ENCODE measurements at places on chromosomes 13 and 19.

DNA sequence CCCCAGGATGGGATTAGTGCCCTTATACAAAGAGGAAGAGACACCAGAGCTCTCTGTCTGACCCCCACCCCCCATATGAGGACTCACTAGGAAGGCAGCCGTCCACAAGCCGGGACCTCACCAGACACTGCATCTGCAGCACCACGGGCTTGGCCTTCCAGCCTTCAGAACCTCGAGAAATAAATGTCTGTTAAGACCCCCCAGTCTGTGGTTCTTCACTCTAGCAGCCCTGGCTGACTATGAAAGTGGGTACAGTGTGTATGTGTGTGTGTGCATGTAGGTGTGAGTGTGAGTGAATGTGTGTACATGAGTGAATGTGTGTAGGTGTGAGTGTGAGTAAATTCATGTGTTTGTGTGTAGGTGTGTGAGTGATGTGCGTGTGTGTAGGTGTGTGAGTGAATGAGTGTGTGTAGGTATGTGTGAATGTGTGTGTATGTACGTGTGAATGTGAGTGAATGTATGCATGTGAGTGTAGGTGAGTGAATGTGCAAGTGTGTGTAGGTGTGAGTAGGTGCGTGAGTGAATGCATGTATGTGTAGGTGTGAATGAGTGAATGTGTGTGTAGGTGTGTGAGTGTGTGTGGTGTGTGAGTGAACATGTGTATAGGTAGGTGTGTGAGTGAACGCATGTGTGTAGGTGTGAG lies 201.6 kb upstream of the ZNF536 start:
- no peak for DNase-seq

- DNase-seq, result no peak
Observed at GRCh38 chr19:13817615-13818371, 22.6 kb downstream of the ZSWIM4 start.

- DNase-seq, result no peak
Observed at GRCh38 chr13:98691360-98691759, 61.1 kb downstream of the SLC15A1 start.

- peak; percentile 64 for DNase-seq
Observed at GRCh38 chr19:38617764-38618589, at the start of gene MAP4K1. TSS of gene MAP4K1 (minus strand) at chr19:38617953. CDS start at chr19:38617895, 58 bp downstream.

- no peak for DNase-seq
Observed at GRCh38 chr13:29654843-29655547, 59.5 kb upstream of the SLC7A1 start.

- peak; percentile 12 for DNase-seq
Observed at GRCh38 chr19:34475026-34475974, 6.3 kb upstream of the WTIP start.

GRCh38 chr13:39959497-39960144 lies 304.2 kb downstream of the COG6 start:
- no peak for DNase-seq

GRCh38 chr19:11330127-11330526 lies 9.3 kb downstream of the RAB3D start:
- no peak for DNase-seq

- DNase-seq, result no peak
Observed at GRCh38 chr13:24313439-24313838, 4.1 kb downstream of the C1QTNF9 start.

GRCh38 chr13:110271313-110271712 lies 35.6 kb downstream of the COL4A1 start:
- DNase-seq, result no peak

DNA sequence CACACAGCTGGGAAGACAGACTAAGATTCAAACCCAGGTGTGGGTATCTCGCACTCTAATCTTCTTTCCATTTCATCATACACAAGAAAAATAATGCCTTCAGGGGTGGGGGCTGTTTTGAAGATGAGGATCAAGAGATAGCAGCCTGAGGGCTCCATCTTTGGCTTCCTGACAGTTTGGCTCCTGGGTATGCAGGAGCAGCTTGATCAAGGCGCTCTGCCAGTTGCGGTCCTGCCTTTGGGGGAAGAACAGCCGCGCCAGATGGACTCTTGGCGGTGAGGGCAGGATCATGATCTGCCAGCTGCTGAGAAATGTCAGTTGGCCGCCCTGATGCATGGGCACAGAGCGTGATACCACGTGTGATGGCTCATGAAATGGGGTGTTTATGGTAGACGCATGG lies 119.1 kb downstream of the IER2 start:
- DNase-seq, result no peak

DNA sequence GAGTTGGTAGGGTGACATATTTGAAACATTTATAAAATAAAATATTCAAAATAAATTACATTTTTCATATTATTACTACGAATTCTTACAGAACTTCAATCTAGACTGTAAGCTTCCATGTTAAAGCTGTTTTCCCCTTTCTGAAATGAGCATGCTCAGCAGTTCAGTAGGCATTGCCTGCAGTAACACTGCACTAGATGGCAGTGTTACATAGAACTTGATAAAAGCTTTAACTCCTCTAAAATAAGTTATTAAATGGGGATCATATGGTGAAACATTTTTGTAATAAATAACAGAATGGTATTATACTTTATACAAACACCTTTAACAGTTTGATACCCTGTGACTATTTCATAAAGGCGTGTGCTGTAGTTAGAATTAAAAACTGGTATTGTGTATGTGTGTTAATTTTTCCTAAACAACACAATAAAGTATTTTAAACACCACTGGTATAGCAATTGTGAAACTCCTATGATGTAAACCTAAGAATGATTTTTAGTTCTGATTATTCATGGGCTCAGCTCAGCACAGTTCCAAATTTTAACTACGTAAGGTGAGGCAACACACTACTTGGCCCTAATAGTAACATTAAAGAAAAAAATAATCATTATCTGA lies 11.6 kb upstream of the GPR18 start:
- no peak for DNase-seq

DNA sequence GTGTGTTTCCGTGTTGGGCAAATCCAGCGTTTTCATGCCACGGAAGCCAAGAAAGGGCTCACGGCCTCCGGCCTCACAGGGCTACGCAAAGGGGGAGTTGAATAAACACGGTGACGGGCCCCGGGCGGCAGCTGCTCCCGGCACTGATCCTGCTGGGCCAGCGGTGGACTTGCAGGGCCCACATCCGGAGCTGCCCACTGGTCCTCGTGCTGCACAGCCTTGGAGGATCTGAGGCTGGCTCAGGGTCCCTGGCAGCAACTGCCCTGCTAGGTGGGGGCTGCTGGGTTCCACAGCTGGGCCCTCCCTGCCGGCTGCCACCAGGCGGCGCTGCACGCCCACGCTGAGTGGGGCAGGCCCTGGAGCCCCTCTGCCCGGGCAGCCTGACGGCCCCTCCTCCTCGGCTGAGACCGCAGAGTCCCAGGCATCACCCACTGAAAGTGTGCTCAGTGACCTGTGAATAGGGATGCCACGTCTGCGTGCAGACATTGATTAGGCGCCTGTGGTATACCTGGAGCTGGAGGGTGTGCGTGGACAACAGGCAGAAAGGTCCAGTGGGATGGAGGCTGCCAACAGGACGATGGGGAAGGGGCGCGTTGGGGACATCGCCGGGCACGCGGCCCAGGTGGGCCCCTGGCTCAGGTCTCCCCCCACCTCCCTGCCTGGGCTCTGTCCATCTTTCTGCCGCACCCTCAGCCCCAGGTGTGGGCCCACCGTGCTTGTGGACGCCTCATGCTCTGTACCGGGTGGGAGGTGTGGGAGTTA lies 5.3 kb upstream of the HCN2 start:
- no peak for DNase-seq

- no peak for DNase-seq
Observed at GRCh38 chr13:109208522-109208921, 577.9 kb downstream of the IRS2 start.

DNA sequence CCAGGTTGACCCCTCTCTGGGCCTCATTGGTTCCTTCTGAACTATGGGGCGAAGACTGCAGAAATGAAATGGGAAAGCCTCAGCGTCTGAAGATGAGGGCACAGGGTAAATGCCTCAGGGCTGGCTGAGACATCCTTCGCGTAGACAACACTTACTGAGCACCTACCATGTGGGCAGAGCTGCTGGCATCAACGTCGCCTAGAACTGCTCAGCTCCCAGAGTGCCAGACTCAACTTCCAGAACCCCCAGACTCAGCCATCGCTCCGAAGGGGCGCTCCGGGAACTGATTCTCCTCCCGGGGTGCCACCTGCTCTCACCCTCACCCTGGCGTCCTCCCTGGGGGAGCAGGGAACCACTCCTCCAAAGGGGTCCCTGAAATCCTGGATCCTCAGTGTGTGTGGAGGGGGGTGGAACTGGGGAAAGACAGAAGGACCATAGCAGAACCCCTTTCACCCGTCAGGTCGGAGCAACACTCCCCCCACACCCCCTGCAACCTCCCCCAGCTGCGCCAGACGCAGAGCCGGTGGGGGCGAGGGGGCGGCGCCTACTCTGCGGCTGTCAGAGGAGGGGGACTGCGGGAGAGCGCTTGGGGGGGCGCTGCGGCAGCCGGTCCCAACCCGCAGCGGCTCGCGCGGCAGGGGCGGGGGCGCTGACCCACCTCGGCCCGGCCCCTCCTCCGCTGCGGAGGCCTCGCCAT lies 8.2 kb upstream of the NFIC start:
- DNase-seq, result no peak

GRCh38 chr19:38848299-38849146 lies 1.3 kb downstream of the HNRNPL start:
- DNase-seq, result no peak

GRCh38 chr19:7959211-7959610 lies 15.7 kb upstream of the TIMM44 start:
- no peak for DNase-seq

DNA sequence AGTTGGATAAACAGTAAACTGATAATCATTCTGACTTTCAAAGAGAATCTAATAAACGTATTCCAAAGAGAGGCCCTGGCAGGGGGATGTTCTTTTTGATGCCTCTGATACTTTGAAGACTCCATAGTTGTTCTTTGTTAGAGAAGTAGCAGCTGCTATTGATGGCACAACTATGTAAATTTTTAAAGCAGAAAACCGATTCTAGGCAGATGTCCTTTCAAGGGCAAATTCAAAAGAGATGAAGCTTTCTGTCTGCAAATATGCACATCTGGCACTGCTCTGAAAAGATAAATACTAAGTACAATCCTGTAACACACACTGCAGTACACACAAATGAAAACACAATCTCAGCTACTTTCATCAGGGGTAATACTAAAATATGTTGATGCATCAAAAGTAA lies 250.1 kb downstream of the VWA8 start:
- no peak for DNase-seq

DNA sequence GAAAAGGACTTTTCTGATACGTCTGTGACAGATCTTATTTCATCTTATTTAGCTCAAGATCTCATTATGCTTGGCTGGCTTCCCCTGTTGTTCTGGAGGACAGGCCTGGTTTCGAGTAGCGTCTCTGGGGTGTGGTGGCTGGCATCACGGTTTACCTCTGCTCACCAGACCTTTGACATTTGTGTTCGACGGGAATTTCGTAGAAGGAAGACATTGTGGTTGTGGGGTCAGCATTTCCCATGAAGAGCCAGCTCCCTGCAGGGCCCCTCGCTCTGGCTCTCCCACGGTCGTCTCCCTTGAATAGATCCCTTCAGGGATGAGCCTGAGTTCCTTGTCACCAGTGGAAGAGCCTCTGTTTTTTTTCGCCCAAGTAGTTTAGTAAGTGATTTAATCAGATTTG lies 78.6 kb upstream of the TEX29 start:
- DNase-seq, result no peak
